ENCODE measurements at places on chromosomes 1 and 21.

- DNase-seq, result peak; percentile 32
These were observed at the start of gene RIIAD1 for GRCh38 chr1:151720974-151721787. TSS of gene RIIAD1 (plus strand) at chr1:151721522. CDS start at chr1:151721537, 15 bp downstream.

- DNase-seq, result no peak
These were observed 227.8 kb downstream of the PTGER3 start for GRCh38 chr1:70819785-70820184.

DNA sequence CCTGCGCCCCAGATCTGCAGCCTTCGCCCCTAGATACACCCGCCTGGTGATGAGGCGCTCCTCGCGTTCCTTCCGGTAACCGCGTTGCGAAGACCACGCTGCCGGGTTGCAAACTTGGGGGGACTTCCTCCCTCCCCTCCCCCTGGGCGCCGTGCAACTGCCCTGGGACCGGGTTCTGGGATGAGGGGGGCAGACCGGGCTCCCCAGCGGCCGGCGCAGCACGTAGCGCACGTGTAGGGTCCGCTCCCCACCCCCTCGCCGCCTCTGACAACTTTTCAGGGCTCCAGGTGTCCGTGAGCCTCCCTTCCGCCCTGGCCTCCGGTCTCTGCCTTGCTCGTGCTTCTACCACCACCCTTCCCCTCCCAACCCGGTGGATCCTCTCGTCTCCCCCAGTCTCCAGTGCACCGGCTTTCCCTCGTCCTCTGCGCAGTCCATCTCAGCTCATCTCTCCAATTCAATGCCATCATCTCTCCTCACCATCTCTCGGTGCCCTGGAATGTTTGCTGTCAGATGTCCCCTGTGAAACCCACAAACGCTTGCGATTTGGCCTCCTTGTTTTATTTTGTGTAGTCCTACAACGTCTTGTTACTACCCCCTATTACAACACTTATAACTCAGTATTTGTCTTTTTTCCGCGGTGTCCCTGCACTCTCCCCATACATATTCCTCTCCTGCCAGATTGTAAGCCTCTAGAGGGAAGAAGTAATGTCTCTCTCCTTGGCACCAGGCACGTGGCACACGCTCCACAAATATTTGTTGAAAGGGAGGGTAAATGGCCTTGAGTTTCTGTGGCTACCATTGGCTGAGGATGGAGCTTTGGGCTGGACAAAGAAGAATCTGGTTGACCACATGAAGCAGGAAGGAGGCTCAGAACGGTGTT lies 782 bp downstream of the PCAT6 start:
- peak; percentile 24 for DNase-seq

DNA sequence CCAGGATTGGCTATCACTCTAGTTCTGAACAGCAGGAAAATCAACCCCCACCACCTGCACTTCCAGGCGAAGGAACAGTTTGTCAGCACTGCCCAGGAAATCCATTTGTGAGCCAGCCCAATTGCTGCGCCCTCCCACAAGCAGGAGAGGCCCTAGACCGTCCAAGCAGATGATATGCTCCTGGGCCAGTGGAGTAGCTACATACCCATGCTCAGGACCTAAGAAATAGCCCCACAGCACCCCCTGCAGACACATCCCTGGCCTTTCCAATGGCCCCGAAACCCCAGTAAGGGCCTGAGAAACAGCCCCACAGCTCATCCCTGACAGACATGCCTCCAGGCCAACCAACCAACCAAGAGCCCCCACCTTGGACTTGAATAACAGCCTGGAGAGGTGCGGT lies 111.5 kb upstream of the ZC3H11B start:
- DNase-seq, result no peak

DNA sequence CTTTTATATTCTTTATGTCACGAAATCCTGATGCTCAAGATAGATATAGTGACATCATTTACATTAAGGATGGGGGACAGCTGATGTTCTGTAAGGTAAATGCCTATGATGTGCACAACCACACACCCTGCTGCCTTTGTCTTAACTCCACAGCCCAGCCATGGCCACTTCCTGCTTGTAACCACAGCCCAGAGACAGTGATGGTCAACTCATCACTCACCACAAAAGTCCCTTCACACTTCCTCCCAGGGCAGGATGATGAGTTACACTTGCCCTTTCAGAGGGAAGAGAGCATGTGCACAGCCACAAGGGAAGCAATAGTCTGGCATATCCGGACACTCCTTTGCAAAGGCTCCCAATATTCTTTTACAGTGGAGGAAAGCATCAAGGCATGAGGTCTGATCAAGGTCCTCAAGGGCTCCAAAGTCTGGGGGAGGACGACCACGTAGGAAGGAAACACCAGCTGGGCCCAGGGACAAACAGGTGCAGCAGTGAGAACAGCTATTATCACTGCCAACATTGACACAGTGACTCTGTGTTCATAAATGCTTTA lies 53.8 kb downstream of the PLPP3 start:
- no peak for DNase-seq

- no peak for DNase-seq
These were observed 8.0 kb upstream of the SFN start for GRCh38 chr1:26854906-26855305.

DNA sequence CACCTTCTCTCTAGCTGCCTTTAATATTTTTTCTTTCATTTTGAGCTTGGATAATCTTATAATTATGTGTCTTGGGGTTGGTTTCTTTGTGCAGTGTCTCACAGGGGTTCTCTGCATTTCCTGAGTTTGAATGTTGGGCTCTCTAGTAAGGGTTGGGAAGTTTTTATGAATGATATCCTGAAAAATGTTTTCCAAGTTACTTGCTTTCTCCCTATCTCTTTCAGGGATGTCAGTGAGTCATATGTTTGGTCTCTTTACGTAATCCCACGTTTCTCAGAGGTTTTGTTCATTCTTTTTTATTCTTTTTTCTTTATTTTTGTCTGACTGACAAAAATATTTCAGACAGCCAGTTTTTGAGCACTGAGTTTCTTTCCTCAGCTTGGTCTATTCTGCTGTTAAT lies 55.4 kb upstream of the CCDC190 start:
- no peak for DNase-seq

GRCh38 chr21:41375875-41376274 lies 14.0 kb downstream of the MX2 start:
- no peak for DNase-seq

DNA sequence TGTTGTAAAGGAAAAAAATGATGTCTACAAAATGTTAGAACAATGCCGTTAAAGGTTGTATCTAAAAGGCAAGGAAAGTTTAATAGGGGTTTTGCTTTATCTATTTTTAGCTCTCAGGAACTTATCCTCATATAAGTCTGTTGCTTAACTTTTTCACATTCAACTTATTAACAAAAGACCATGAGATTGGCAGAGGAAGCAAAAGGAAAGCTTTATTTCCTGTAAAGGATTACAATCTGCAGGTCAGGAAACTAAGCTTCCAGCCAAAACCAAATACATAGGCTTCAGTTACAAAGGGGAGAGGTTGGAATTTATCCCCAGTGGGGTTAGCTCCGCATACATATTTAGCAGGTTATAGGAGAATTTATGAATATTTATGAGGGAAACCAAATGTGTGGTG lies 58.7 kb upstream of the KIAA1614 start:
- no peak for DNase-seq

DNA sequence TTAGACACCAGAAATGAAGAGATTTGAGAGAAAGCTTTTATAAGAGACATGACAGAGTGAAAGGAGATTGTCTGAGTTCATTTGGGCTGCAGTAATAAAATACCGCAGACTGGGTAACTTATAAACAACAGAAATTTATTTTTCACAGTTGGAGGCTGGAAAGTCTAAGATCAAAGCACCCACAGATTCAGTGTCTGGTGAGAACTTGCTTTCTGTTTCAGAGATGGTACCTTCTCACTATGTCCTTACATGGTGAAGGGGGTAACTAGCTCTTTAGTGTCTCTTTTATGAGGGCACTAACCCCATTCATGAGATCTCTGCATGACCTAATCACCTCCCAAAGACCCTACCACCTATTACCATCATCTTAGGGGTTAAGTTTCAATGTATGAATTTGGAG lies 30.9 kb upstream of the FCRL4 start:
- no peak for DNase-seq
